ENCODE measurements at places on chromosomes 5 and 9. TPM values are rescaled to one million over a fixed set of nuclear protein-coding genes. Genes with fewer than 3 reads are reported as not detected.

PCDHA10 gene
- 0.11 TPM for total RNA-seq

GRCh38 chr5:142852416-142853198 is 82.4 kb downstream of the ARHGAP26 start:
- DNase-seq: no peak

MLANA gene
- total RNA-seq: not detected

- no peak for DNase-seq
These were observed 162.1 kb downstream of the SMC2 start for GRCh38 chr9:104256031-104256695.

- DNase-seq: no peak
These were observed 125.9 kb upstream of the ANKRD55 start for GRCh38 chr5:56358703-56359681.

Measured in Right ventricle myocardium inferior (tissue), 1 donor.